ENCODE measurements at places on chromosomes 2 and 18.
A peak's percentile ranks its signal among the peaks of the same experiment; 100 is the strongest.

GRCh38 chr2:177406182-177406581 lies 13.6 kb downstream of the AGPS start:
- DNase-seq = no peak

DNA sequence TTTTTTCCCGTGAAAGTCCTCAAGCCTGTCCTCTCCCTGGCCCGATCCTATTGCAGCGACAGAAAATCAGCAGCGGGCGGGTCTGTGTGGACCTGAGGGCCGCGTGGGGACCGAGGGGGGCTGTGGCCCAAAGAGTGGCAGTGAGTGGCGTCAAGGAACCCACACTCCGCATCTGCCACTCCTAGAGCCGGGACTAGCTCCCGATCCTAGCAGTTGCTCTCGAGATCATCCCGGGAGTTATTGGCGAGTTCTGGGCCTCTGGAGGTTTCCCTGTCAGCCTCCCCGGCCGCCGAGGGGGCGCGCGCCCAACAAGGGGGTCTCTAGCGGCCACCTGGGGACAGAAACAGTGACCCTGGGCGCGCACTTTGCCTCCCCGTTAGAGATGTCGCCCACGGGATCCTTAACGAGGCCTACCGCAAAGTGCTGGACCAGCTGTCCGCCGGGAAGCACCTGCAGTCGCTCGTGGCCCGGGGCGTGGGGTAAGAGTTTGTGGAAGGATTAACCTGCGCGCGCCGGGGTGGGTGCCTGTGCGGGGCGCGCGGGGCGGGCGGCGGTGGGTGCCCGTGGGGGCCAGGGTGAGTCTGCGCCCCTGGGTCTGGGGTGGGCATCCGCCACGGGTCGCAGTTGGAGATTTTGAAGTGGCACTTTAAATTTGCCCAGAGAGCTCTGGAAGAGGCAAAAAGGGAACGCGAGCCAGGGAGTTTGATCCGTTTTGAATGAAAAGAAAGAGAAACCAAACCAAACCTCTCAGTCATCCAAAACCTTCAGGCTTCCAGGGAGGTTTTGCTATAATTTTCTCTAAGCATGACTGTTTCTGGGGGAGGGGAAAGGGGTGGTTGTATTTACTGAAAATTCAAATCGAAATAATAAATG lies 3.5 kb downstream of the ADCYAP1 start:
- peak; percentile 34 for DNase-seq

DNA sequence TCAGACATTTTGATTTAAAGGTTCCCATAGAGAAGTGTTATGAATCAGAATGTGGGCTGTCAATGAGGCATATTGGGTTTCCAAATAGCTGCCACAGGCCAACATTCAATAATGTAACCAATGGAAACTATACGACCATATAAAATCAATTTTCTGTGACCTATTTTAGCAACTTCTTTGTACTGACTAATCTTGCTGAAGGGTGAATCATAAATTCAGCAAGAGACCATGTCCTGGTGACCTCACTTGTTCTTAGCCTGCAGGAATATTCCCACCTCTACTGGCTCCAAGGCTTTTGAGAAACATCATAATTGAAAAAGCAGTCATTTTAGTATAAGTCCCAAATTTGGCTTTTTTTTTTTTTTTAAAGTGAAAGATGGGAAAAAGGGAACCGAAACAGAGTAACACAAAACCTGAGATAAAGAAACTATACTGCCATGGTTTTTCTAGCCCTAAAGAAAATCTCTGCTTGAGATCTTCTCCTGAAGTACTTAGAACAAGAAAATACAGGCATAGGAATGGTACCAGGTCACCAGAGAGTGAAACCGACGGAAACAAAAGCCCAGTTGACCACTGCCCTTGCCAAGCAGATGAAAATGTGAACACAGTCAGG lies 32.1 kb downstream of the PLEKHM3 start:
- peak; percentile 83 for DNase-seq

GRCh38 chr2:61967262-61967661 lies 61.8 kb downstream of the COMMD1 start:
- no peak for DNase-seq

DNA sequence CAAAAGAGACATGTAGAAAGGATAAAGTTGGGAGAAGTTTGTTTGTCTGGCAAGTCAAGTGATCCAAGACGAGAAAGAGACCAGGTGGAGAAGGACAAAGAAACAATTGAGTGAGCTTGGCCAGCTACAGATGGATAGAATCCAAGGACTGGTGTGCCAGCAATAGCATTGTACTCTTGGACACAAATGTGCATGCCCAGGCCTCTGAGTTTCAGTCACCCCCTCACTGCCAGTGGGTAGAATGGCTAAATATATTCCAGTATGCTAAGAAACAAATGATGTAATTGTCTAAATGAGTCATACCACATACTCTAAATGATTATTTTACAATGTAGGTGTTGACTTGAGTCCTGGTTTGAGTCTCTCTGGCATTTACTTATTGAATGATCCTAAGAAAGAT lies 881.3 kb downstream of the LRRTM4 start:
- DNase-seq = no peak

GRCh38 chr2:111670776-111671175 lies 213.2 kb downstream of the ANAPC1 start:
- no peak for DNase-seq

DNA sequence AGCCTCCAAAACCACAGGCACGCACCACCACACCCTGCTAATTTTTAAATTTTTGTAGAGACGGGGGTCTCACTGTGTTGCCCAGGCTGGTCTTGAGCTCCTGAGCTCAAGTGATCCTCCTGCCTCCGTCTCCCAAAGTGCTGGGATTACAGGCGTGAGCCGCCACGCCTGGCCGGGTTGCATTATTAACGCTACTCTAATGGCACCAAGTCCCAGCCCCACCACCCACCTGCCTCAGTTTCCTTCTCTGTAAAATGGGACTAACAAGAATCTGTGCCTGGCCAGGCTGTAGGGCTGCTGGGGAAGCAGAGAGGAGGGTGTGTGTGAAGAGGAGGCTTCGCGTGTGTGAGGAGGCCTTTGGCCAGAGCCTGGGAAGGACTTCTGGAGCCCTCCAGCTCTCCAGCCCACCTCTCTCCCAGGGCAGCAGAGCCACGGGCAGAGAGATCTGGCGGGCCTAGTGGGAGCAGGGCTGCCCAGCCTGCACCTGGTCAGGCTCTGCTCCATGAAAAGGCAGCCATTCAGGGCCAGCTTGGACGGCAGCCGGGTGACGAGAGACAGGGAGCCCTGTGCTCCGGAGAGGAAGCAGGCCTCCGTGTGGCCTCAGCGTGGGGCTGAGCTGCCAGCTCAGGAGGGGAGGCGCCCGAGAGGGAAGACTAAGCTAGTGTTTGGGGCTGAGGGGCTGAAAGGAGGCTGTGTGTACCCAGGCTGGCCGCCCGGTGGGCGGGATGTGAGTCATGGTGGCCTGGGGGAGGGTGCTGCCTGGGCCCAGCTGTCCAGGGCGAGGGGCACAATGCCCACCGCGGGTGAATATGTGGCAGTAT lies 7.4 kb upstream of the B3GNT7 start:
- peak; percentile 85 for DNase-seq

DNA sequence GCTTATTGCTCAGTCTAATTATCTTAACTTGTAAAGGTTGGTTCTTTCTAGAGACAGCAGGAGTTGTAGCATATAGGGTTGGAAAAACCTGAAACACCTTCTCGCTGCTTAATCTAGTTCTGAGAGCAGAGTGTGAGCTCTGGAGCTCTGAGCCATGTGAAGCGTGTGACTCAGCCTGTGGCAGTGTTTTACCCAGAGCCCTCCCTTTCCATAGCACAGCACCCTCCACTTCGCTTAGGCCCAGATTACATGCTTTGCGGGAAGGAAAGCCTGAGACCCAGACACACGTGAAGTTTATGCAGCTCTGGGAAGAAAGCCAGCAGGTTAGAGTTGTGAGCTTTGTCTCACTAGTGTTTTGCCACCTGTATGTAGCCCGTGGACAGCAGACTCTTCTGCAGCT lies 74.5 kb downstream of the INPP4A start:
- no peak for DNase-seq

DNA sequence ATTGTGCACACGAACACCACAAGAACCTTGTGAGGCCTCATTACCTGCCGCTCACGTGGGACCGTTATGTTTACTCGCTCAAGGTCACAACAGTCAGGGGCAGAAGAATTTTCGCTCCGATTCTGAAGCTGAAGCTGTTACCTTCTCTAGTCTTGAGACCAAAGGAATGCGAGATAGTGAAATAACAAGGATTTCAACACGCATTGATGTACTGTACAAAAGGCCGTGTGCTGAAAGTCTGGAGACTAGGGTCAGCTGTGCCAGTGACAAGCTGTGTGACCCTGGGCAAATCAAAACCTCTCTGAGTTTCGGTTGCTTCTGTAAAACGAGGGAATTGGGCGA lies 583 bp downstream of the NEMP2 start:
- DNase-seq = no peak

- peak; percentile 91 for DNase-seq
These were observed 46.2 kb downstream of the MEIS1 start for GRCh38 chr2:66481100-66481549.

DNA sequence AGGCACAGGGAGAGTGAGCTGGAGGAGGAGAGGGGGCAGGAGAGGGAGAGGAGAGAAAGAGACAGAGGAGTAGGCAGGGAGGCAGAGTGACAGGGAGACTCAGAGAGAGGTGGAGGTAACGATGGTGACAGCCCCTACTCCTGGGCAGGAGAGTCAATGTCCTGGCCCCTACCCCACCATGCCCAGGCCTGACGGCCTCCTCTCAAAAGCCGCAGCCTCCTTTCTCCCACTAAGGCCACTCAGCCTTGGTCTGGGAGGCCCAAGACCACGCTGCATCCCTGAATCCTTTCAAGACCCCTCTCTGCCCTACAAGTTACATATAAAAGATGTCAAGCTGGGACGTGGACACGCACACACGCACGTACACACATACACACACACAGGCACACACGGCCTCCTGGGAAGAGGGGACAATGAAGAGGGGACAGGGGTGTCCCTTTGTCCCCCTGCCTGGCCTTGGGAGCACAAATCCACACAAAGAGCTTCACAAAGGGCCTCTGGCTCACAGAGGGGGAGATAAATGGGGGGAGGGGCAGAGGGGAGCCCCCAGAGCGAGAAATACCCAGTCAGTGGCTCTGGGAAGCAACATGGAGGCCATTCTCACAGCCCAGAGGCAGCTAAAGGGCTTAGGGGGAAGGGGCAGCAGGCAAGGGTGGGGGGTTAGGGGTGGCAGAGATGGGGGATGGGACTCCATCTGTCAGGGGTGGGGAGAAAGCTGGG lies 19.5 kb upstream of the TNS1 start:
- no peak for DNase-seq

GRCh38 chr18:30444544-30444943 lies 598.0 kb downstream of the DSC3 start:
- DNase-seq = no peak

DNA sequence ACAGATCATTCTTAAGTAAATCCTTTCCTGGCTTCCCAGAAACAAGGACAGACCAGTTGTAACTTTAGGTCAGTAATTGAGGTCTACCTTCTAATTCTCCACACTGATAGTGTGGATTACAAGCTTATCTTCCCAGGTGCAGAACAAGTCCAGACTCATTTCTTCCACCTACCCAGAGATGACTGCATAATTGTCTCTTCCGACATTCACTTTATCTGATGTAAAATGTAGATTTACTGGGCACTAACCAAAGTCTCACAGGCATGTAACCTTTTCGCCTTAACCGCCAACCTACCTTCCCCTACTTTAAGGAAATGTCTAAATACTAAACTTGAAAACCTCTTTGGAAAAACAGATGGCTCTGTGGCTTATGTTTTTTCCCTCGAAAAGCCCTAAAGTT lies 96.2 kb downstream of the NCK2 start:
- no peak for DNase-seq

DNA sequence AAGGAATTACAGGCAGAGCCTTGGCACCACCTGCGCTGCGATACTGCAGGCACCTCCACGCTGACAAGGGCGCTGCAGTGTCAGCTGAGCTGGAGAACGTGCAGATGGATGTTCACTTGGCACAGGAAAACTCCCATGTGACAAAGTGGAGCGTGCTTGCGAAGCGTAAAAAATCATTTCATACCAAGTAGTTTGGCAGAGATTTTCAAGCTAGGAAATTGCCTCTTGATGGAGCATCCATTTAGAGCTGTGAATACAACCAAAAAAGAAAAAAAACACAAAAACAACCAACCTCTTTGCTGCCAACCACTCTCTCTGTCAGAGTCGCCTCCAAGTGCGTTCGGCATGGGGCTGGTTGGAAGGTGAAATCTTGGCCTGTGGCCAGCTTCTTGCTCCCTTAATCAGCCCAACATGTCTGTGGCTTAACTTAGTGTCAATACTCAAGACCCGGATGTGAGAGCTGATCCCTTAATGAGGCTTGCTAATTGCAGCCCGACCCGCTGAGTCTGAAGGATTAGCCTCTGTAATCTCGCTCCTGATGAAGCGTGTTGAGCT lies 38.1 kb downstream of the ACOXL start:
- no peak for DNase-seq

DNA sequence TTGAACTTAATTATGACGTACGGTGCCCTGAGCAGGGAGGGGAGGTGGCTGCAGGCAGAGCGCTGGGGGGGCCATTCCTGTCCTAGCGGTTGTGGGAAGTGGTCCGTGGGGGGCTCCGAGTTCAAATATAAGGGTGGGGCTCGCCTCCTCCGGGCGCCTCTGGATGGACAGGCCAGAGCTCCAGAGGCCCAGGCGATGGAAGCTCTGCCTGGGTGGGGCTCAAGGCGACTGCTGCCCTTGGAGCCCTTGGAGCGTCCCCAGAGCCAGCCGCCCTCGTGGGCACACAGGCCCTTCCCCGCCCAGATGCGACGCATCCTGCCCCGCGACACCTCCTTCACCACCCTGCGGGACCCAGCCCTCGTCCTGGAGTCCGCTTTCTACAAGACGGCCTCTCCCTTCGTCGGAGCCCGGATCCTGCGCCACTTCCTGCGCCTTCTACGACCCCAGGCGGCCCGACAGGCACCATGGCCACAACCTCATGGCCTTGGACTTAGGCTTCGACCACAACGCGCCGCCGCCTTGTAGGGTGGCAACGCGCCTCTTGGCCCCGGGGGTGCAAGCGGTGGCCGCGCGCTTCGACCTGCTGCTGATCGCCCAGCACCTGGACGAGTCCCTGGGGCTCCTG lies 10.5 kb downstream of the AQP12B start:
- DNase-seq = no peak

GRCh38 chr2:147630585-147630984 lies 214.2 kb upstream of the ACVR2A start:
- DNase-seq = no peak

DNA sequence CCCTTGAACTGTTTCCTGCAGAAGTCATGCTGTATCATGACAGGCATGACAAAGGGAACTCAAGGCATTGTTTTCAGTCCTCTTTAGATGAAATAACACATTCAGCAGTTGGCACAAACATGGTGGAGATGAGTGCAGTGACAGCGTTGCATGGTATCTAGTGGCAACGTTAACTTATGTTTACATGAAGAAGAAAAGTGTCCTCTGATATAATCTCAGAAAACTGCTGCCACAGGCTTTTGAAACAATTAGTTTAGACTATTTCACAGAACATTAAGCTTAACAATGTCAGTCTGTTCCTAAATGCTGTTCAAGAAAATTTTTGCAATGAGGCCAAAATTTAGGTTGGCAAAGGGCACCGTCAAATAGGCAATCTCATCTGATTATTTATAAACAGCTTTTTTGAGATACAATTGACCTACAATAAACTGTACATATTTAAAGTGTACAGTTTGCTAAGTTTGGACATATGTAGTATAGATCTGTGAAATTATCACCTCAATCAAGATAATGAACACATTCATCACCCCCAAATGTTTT lies 64.7 kb downstream of the LYPD6B start:
- DNase-seq = peak; percentile 41

GRCh38 chr2:181924336-181924735 lies 32.8 kb downstream of the ITPRID2 start:
- DNase-seq = no peak

GRCh38 chr2:168139852-168140251 lies 107.5 kb downstream of the STK39 start:
- no peak for DNase-seq

Measured in M059J (cell line).